ENCODE measurements at places on chromosomes 1 and 21. TPM values are rescaled to one million over a fixed set of nuclear protein-coding genes. Genes with fewer than 3 reads are reported as not detected.

COL11A1 gene
- total RNA-seq: 13.4 TPM

DNA sequence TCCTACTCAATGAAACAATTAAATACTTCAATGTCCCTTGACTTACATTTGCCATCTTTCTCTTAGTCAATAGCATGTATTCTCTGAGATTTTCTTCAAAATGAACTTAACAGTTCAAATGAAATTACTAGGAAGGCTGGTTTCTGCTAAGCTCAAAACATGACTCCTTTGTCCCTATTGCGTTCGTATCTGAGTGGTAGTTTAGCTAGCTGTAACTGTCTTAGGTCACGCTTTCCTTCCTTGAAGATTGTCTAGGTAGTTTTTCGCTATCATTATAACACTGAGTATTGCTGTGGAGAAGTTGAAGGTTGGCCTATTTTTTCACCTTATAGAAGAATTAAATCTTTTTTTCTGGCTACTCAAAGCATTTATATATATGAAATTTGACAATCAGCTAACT is 1535.2 kb downstream of the PLA2G4A start:
- DNase-seq: no peak

OLFM3 gene
- 1.1 TPM for total RNA-seq

DNA sequence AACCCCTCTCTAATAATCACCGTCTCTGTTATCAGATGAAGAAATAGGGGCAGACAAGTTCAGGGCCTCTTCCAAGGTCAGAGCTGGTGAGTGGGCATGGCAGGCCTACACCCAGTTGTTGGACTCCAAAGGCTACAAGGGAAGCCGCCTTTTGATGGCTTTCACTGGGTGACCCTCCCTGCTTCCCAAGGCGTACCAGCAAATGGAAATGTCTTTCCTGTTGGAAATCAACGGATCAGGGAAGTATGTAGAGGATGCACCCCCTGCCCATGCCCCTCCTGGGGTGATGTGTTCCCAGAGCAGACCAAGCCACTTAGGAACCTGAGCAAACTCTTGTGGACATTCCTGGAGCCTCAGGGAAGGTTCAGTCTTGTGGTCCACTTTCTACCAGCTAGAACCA is 47.4 kb downstream of the LGR6 start:
- DNase-seq: no peak

GRCh38 chr1:91735266-91735845 is 150.6 kb downstream of the TGFBR3 start:
- no peak for DNase-seq

SLC1A7 gene
- total RNA-seq: 0.18 TPM

Data from H7 (cell line).